LNCaP clone FGC (cell line): ENCODE measurements at places on chromosomes 5 and 9.

- no peak for DNase-seq
Measured at GRCh38 chr9:96478829-96479371, 28.9 kb downstream of the HABP4 start.

DNA sequence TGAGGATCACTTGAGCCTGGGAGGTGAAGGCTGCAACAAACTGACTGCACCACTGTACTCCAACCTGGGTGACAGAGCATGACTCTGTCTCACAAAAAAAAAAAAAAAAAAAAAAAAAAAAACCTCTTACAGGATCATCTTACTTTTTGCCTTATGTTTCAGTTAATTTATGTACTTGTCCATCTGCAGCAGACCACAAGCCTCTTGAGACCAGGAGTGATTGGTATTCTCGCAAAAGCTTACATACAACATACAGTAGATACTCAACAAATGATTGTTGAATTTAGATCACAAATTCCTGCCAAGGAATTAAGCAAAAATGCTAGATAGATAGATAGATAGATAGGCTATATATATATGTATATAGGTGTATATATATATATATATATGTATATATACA is 12.4 kb downstream of the CEMIP2 start:
- no peak for DNase-seq

DNA sequence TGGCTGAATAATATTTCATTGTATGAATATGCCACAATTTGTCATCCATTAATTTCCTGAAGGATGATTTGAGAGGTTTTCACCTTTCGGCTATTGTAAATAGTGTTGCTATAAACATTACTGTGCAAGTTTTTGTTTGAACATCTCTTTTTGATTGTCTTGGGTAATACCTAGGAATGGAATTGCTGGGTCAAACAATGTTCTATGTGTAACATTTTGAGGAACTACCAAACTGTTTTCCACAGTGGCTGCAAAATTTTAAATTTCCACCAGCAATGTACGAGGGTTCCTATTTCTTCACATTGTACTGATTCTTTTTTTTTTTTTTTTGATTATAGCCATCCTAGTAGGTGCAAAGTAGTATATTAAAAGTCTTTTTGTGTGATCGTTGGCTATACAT is 63.8 kb upstream of the ANKH start:
- DNase-seq = no peak

DNA sequence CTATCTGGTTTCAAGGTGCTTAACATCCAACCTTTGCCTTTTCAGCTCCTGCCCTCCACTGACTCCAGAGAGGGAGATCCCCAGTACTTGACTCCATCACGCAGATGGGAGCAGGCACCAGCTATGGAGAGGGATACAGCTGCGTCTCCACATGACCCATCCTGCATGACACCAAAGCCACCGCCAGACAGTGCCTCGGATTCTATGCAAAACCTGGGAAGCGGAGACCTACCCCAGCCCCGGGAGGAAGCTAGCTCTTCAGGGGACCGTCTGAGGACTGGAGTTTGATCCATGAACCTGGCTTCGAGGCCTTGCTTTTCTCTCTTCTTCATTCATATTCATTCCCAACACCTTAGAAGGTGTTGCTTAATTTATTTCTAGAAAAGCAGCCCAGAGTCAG is 24.8 kb downstream of the HRH2 start:
- DNase-seq = no peak

DNA sequence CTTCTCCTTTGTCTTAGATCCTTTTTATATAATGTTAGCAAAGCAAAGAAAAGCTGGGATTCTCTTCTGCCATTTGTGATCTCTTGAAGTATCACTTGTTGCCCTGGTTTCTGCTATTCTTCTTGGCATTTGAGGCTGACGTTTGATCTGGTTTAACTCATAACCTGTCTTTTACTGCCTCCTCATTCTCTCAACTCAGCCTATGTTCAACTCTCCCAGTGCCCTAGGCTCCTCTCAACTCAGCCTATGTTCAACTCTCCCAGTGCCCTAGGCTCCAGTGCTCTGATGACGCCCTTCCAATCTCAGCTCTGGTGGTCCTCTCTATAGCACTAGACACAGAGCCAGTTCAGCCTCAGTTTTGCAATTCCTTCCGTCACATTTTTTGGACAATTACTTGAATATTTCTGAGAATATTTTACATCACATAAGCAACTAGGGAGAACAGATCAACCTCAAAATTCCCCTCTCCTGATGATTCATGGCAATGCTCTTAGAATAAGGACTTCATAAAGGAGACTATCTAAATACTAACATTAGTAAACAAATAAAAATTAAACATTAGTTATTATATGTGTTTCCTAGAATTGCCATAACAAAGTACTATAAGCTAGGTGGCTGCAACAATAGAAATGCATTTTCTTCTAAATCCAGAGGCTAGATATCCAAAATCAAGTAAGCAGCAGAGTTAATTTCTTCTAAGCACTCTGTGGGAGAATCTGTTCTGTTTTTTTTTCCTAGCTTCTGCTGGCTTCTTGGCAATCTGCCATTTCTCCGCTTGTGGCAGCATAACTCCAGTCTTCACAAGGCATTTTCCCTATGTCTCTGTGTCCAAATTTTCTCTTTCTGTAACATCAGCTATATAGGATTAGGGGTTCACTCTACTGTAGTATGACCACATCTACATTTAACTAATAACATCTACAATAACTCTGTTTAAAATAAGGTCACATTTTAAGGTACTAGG is 662.1 kb upstream of the FTMT start:
- DNase-seq = peak; percentile 14

GRCh38 chr9:99509065-99509745 is 287.1 kb downstream of the SEC61B start:
- DNase-seq = no peak

DNA sequence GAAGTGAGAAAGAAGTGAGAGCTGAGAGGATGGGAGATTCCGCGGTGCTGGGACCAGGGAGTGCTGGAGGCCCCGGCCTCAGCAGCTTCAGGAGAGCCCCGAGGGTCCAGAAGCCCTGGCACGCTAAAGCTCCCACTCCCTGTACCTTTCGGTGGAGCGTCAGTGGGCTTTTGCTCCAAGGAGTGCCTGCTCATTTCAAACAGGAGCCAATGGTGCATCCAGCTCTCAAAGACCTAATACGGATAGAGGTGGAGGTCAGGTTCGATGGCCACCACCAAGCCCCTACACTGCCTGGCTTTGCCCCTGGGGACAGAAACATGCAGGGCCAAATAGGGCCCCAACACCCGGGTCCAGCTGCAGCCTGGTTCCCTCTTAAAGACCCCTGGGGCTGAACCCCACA is 8.2 kb downstream of the CD74 start:
- no peak for DNase-seq

DNA sequence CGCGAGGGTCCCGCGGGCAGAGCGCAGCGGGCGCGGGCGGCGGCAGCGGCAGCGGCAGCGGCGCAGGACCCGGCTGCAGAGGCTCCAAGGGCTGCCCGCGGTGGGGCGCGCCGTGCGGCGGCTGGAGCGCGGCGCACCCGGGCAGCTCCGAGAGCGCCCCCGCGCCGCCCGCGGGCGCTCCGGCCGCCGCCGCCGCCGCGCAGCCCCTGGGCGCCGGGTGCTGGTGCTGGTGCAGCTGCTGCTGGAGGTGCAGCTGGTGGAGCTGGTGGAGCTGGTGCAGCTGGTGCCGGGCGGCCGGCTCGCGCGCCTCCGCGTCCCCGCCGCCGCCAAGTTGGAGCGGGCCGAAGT is 644 bp downstream of the IER5L start:
- DNase-seq = no peak

DNA sequence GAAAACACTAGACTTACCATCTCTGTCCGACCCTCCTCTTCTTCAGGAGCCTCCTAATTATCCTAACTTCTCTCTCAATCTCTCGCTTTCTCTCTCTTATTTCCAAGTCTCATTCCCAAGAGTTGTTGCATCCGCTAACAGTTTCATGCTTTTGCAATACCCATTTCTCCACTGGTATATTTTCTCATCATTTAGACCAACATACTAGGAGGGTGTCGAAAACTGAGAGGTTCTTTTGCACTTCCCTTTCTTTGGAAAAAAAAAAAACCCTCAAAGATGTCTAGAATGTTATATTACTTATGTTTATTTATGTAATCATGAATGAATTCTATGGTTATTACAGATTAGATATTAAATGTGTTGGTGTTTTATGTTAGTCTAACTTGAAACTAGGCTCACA is 35.9 kb downstream of the SPZ1 start:
- no peak for DNase-seq
